AG20443 (cell line): ENCODE measurements at places on chromosomes 7 and 10.
A peak's percentile ranks its signal among the peaks of the same experiment; 100 is the strongest.

DNA sequence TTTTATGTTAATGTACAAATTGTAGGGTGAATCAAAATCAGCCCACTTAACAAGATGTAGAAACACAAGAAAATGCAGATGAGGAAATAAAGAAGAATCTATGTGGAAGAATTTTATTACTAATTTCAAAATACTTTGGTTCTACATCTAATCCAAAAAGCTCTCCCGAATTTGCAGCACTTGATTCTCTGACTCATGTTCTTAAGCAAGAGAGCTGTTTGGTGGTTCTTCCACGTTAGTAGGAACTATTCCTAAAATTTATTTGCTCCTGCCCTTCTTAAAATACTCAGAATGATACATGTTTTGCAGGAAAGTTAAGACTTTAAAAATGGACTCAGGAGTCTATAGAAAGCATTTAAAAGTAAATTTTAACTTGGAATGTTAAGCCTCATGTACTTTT is 91.8 kb downstream of the ZMYND11 start:
- peak; percentile 71 for DNase-seq

DNA sequence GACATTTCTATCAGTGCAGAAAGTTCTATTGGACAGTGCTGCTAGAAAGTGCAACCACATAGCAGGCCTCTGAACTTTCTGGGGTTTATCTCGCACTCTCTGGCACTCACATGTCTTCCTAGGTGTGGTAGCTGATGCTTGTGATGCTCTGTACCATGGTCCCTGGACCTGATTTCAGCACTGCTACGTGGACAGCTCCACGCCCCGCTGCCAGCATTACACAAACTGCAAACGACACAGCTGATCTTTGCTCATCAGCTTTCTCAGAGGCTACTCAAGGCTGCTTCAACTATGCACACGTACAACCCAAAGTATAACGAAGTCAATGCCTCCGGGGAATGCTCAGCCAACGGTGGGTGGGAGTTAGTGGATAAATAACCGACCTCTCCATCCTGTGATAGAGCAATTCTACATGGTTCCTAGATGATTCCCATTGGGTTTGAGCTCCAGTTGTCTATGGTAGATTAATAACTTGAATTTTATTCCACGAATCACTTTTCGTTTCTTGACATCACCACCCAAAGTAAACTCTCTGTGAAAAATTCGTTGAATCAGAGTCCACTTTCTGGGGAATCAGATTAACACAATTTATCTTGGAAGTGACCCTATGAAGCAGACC is 302.5 kb downstream of the ACTR3B start:
- DNase-seq = no peak

DNA sequence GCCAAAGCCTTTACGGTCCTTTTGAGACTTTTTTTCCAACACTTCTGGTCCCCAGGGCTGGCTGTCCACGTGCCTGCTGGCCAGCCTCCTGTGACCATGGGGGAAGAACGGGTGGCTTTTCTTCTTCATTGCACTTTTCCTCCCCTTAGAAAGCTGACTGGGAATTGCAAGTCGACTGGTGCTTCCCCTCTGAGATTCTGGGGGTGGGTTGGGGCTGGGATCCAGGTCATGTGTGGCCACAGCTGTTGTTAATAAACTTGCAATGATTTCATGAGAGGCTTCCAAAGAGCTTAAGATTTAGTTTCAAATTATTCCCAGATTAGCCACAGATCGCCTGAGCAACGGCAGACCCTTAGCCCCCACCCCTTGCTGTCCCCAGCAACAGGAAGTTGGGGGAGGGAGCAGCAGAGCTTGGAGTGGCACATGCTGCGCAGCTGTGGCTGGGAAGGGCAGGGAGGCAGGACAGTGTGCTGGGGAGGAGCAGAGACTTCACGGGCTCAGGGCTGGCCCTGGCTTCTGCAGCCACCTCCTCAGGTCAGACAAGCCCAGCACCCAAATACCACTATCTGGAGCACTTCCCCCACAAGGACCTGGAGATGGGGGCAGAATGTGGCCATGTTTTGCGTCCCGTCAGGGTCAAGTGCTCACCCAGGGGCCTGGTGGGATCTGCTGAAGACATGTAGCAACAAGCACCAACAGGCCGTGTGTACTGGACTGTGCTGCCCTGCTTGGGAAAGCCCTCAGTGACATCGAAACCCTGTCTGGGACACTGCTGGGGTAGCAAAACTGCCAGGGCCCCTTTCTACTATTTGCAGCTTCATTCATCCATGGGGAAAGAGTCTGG is 147.1 kb downstream of the RNF216 start:
- peak; percentile 87 for DNase-seq

- peak; percentile 72 for DNase-seq
Observed at GRCh38 chr7:93011351-93012294, 106.2 kb downstream of the SAMD9 start.

DNA sequence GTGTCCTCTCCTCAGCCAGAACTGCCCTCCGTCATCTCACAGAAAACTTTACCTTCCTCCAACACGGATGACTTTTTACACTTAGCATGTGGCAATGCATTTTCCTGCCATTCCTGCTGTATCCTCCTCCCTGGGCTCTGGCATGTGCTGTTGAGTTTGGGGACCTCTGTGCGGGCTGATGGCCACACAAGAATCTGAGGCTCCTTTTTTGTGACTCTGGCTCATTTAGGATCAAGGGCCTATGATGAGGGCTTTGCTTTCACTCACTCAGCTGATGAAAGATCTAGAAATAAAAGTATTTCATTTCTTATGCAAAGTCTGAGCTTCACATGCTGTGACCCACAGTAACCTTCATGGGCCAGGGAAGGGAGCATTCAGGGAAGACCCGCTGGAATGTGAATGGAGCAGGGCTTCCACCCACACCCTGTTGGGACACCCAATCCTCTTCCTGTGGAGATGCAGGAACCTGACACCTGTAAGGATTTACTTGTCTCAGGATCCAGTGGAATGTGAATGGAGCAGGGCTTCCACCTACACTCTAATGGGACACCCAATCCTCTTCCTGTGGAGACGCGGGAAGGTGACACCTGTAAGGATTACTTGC is 500.3 kb upstream of the MKI67 start:
- no peak for DNase-seq

- no peak for DNase-seq
Observed at GRCh38 chr10:7560519-7560918, 106.2 kb downstream of the ITIH5 start.

- no peak for DNase-seq
Observed at GRCh38 chr7:134045716-134046115, 81.4 kb upstream of the LRGUK start.

GRCh38 chr7:130894146-130894908 is 160.3 kb upstream of the KLF14 start:
- DNase-seq = peak; percentile 53
